ENCODE measurements at places on chromosomes 6 and 20. TPM values are rescaled to one million over a fixed set of nuclear protein-coding genes. Genes with fewer than 3 reads are reported as not detected.
A peak's percentile ranks its signal among the peaks of the same experiment; 100 is the strongest.

Gene TMEM151B
- total RNA-seq, result 0.52 TPM

Gene ETV7
- total RNA-seq, result 1.7 TPM

DNA sequence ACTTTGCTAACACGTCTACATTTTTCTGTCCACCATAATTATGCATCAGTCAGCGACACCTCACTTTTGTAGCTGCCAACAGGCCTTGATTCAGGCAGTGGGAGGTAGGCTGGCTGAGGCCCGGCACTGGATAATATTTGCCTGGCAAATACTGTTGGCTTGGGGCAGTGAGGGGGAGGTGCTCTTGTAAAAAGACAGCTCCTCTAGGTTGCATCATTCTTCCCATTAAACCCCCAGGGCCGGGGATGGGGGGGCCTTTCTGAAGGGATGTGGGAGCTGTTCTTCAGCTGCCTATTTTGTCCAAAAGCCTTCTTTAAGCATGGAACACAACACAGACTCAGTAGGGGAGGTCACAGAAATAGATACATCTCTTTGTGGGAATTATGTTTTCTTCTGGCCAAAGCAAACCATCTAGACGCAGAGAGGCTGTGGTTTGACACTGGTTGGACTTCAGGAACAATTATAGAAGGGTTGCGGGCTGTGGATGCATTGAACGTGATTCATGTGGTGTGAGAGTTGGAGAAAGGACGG is 338.3 kb upstream of the NT5E start:
- no peak for DNase-seq

DNA sequence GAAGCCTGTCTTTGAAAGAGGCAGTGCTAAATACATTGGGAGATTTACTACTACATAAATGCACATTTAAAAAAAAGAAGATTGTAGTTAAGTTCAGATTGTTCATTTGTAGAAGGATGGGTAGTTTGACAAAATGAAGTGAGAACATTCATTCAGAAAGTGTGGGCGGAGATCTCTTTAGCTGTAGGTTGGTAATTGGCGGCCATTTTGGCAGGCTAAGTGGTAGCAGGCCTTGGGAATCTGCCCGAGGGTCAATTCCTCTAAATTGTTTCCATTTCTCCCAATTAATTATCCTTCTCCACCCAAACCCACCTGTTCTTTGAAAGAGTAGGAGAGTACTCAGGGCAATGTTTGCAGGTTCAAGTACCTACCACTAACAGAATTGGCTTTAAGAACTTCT is 17.9 kb downstream of the SOX4 start:
- DNase-seq, result no peak

DNA sequence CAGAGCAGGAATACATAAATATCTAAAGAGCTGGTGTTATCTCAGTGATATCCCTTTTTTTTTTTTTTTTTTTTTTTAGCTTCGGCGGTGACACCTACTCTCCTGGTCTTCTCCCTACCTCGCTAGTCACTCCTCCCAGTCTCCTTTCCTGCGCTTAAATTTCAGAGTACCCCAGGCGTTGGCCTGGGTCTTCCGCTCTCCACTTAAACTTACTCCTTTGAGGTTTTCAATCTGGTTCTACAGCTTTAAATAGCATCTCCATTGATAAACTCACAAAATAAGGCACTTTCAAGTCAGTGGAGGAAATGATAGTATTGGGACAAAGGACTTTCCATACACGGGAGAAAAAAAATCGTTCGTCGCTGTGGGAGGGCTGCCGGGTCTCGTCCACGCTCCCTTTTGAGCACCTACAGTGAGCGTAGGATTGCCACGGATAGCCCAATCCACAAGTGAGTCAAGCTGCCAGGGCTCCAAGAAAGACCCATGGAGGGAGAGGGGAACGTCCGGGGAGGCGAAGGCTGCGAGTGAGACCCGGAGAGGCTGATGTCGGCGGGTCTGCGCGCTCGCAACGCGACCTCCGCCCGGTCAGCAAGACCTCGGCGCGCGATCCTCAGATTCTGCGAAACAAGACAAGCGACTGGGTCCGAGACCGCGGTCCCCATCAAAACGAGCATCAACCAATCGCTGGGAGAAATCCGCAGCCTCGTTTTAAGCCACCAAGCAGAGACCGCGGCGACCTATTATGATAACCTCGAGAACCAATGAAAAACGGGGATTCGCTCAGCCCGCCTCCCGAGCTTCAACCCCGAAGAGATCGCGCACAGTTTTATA is 672 bp upstream of the SRSF6 start:
- DNase-seq, result peak; percentile 84

All from type B pancreatic cell (in vitro differentiated cells).